Naive thymus-derived CD4-positive, alpha-beta T cell (primary cell): ENCODE measurements at places on chromosomes 7 and 10.

DNA sequence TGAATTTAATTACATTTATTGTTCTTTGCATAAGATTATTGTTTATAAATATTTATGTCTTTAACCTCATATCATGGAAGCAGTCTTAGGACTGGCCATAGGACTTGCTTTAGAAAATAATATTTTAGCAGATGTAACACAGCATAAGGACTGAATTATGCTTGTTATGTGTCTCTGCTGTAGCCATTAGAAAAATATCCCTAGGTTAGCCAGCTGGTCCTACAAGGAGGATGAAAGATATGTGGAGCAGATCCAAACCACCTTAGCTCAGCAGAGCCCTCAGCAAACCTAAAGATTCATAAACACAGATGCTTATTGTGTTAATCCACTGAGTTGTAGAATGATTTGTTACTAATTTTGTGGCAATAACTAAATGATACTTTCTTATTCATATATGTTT, 166.0 kb upstream of the COL1A2 start:
- DNase-seq: no peak

DNA sequence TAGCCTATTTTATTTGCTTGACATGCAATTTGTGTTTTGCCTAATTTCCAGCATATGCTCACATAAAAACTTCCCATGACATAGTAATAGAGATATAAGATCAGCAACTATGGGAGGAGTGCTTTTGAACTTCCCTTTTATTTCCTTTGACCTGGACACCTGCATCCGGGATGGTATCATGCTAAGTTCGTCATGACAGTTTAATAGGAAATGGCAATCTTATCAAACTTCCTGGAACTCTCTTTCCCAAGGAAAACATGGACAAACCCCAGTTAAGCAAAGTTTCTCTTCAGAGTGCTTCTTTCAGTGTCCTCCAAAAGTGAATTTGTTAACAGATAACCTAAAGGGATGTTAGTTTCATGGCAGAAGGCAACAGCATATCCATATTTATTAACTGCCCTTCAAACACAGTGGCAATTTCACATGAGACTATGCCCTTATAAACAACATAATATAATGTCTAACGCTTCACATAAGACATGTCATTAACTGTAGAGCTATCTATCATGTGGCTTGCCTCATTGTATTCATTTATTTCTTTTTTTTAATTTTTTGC, 474.7 kb upstream of the SEMA3A start:
- no peak for DNase-seq

- no peak for DNase-seq
Observed at GRCh38 chr7:122790132-122790531, 87.4 kb upstream of the RNF148 start.

- no peak for DNase-seq
Observed at GRCh38 chr10:7327885-7328284, 82.9 kb downstream of the SFMBT2 start.

DNA sequence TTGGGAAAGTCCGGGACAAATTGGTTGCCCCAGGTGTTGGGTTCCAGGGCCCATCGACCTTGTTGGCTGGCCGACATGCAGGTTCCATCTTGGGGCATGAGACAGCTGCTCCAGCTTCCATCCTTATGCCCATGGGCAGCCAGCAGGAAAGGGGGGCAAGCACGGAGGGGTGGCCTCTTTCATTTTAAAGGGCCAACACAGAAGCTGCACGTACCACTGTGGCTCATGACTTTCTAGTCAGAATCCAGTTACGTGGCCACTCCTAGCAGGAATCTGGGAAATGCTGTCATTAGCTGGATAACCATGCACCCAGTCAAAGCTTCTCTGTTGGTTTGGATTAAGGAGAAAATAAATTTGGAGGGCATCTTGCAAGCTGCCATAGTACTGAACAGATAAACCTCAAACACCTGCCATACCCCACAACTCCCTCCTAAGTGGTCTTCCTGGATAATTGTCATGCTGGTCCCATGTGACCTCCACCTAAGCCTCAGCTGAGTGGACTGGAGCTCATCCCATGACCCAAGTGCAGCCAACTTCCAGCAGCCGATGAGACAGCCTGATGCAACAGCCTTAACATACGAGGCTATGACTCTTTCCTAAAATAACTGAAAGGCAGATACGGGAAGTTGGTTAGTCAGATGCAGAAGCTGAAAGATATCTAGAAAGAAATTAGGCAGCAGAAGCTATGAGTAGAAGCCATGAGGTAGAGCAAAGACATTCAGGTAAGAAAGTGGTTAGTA, 21.4 kb upstream of the GSDME start:
- DNase-seq: no peak
